H4 (cell line): ENCODE measurements at places on chromosomes 2 and 18. TPM values are rescaled to one million over a fixed set of nuclear protein-coding genes. Genes with fewer than 3 reads are reported as not detected.

GRCh38 chr18:78416853-78417252 lies 562.8 kb upstream of the SALL3 start:
- DNase-seq, result no peak

- DNase-seq, result no peak
Measured at GRCh38 chr2:70828914-70829824, 6.4 kb downstream of the CD207 start.

DNA sequence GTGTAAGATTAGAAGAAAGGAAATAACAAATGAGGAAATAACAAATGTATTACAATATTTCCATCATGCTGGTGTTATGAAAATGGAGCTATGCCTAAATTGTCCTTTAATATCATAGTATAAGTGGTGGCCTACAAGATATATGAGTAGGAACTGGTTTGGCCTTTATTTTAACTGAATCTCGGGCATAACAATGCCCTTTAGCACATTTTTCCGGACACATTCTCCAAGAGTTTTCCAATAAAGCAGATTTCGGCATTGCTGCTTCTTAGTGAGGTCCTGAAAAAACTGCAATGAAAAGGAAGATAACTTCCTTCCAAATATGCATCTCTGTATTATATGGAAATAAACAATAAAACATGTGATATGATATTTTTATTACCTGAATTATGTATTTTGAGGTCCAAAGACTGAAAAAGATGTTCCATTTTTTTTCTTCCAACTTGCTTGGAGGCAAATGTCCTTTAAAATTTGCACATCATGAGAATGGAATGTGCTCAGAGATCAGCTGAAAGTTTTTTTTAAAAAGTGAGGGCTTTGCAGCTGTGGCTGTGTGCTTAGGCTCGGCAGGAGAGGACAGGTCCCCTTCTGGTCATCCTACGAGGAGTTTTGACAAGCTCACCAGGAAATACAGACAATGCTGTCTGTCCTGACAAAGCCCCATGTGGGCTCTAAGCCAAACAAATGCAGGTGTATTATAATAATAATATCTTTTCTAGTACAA lies 132.3 kb upstream of the RND3 start:
- DNase-seq, result peak; percentile 42

DNA sequence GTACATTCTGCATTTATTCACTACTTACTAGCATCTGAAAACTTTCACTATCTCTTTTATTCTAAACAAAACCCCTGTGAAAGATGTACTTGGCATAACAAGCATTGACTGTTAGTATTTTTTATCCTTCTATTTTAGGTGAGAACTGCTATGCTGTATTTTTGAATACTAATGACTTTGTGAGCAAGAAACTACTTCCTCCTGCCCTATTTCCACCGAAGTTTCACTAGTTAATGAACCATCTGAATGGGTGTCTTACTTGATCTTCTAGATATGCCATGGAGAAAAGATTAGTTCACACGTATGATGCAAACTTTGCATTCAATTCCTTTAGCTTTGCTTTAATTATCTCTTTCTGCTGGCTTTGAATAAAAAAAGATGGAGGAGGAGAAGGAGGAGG lies 68.1 kb downstream of the EPHA4 start:
- no peak for DNase-seq

- peak; percentile 94 for DNase-seq
Measured at GRCh38 chr2:102063941-102064678, 72.3 kb downstream of the IL1R2 start.

GRCh38 chr2:1990724-1991123 lies 246.4 kb upstream of the PXDN start:
- DNase-seq, result peak; percentile 27

DNA sequence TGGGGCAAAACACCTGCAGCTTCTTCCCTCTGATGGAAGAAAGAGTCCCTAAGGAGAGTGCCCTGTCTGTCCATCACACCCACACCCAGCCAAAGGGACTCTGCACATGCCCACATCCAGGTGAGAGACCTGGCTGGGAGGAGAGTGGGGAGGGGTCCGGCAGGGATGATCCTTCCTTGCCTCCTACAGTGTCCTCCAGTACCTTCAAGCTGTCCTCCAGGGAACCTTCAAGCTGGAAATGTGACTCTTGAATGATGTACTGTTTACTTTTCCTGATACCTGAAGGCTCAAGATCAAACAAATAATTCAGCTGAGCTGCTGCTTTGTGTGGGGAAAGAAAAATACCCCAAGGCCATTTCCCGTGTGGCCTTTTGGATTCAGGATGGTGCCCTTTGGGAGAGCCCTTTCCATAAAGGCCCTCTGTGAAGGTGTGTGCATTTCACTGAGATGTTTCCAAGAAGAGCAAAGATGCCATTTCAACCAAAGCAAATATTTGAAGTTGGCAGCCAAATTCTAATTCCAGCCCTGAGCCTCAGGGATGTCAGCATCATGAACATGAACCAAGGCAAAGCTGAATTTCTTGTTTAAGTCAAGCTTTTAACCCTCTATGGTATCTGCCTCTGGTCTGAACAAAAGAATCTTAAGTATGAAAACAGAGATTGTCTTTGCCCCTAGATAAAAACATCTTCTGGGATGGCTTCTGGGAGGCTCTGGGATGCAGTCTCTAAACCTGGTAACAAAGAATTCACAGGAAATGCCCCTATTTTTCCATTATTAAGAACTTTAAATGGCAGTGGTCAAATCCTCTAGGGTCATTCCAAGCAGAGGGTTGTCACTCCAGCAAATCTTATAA lies 11.1 kb downstream of the EVA1A start:
- DNase-seq, result no peak

DNA sequence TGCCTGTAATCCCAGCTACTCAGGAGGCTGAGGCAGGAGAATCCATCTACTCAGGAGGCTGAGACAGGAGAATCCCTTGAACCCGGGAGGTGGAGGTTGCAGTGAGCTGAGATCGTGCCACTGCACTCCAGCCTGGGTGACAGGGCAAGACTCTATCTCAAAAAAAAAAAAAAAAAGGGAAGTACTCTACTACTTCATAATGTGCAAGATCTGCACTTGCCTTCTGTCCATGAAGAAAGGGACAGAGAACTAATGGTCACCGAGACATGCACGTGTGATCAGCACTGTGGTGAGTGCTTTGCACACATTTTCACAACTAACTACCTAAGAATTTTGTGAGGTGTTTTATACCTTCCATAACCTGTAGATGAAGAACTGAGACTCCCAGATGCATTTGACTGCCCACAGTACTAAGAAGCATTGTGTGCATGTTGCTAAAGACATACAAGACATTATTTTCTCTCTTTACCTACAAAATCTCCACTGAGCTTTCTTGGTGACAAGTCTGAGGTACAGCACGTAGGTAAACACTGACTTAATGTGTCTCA lies 784.8 kb upstream of the ID2 start:
- DNase-seq, result no peak

GRCh38 chr2:26504002-26504401 lies 26.1 kb upstream of the OTOF start:
- no peak for DNase-seq

DNA sequence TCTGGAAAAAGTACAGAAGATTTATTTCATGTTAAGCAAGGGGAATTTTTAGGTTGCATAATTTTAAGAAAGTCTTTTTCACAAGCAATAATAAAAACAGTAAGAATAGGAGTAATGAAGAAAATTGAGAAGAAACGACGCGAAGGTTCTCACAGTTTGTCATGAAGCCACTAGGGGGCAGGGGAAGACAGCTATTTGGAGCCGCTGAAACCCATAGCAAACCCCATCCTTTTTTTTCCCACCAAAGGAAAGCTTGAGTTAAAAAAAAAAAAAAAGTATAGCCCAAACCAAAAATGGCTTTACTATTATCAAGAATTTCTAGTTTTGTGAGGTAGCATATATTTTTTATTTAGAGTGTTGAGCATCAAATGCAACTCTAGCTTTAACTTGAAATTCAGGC lies 300.9 kb downstream of the PHLPP1 start:
- peak; percentile 63 for DNase-seq

DNA sequence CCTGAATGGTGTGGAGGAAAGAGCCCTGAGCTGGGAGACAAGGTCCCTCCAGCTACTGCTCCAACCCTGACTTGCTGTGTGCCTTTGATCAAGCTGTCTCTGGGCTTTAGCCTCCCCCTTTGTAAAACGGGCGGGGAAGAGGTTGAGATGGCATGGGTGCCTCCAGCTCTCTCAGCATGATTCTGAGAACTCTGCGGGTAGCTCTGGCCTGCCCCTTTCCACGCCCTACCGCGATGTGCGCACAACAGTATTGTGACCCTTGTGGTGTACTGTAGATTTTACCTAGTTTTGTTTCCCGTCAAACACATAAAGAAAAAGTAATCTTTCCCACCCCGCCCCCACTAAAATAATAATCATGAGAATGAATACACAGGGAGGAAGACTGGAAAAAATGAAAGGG lies 5.3 kb downstream of the CD8A start:
- no peak for DNase-seq

- no peak for DNase-seq
Measured at GRCh38 chr2:179661986-179662385, 199.4 kb downstream of the ZNF385B start.

GRCh38 chr2:169039702-169040101 lies 8.6 kb upstream of the ABCB11 start:
- no peak for DNase-seq

GRCh38 chr18:62812242-62812641 lies 96.9 kb downstream of the PHLPP1 start:
- DNase-seq, result no peak

DNA sequence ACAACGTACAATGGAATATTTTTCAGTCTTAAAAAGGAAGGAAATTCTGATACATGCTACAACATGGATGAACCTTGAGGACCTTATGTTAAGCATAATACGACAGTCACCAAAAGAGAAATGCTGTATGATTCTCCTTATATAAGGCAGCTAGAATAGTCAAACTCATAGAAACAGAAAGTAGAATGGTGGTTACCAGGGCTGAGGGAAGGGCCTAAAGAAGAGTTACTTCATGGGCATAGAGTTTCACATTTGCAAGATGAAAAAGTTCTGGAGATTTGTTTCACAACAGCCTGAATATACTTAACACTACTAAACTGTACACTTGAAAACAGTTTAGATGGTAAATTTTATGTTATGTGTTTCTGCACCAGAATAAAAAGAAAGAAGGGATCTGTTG lies 113.3 kb downstream of the GALNT1 start:
- no peak for DNase-seq

- no peak for DNase-seq
Measured at GRCh38 chr2:227623226-227623625, 5.9 kb downstream of the SCYGR4 start.

- DNase-seq, result no peak
Measured at GRCh38 chr2:141329964-141330363, 800.9 kb downstream of the LRP1B start.

Gene XRCC5
- total RNA-seq, result 328 and 390 TPM in 2 replicates

Gene NEB
- 0.06 and 0.52 TPM in 2 replicates for total RNA-seq

Gene HOXD3
- 0.29 and 0.70 TPM in 2 replicates for total RNA-seq

Gene TNFRSF11A
- 0.17 and 0.39 TPM in 2 replicates for total RNA-seq

Gene EN1
- 0.06 and 0.35 TPM in 2 replicates for total RNA-seq

Gene ITGB6
- total RNA-seq, result not detected in 2 replicates

Gene CDK5R2
- 0.45 and 0.75 TPM in 2 replicates for total RNA-seq

Gene DHRS9
- 0.12 and 0.45 TPM in 2 replicates for total RNA-seq

Gene MYO3B
- total RNA-seq, result 0.10 TPM in 1 of 2 replicates, not detected in the other

Gene G6PC2
- total RNA-seq, result not detected in 2 replicates

Gene PKDCC
- 10.2 and 17.2 TPM in 2 replicates for total RNA-seq

Gene ALPI
- total RNA-seq, result not detected in 2 replicates

Gene LBX2
- total RNA-seq, result 0.97 TPM in 1 of 2 replicates, not detected in the other

Gene AQP12A
- not detected in 2 replicates for total RNA-seq
